Calu3 (cell line): ENCODE measurements at places on chromosomes 1 and 21.

DNA sequence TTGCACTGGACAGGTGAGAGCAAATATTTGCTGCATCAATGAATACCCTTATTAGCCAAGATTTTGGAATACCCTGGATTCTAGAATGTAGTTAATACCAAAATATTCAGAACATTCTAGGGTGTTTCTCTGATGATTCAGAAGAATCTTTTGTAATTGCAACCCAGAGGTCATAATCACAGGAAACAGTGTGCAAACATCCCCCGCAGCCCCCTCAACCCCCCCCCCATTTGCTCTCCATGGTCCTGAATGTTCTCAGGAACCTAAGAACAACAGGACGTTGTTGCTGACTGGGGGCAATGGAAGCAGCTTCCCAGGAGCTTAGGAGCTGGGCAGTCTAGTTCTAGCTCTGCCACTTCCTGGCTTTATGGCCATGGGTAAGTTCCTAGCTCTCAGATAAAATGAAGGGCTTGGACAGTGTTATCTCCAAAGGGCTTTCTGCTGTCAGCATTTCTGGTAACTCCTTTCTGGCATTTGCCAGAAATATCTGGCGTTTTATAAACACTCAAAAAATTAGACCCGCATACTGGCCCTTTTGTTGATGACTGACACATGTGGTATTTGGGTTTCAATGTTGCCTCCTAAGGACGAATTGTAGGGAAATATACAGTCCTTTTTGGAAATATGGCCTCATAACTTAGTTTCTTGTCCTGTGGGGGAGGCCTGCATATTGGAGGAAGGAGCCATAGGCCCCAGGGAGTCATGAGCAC, 178.6 kb downstream of the RRAGC start:
- no peaks in the 10 kb centered on the region for H3K4me1 ChIP-seq
- no peak for DNase-seq
- H3K27me3 ChIP-seq, result peaks cover 51% of the 10 kb centered on the region
- H3K27ac ChIP-seq, result no peak overlapping the region

GRCh38 chr1:15870421-15870820, 22.9 kb downstream of the SPEN start:
- no peak for DNase-seq
- H3K4me1 ChIP-seq, result peaks cover 10% of the 10 kb centered on the region
- H3K27ac ChIP-seq, result no peak overlapping the region
- H3K27me3 ChIP-seq, result no peaks in the 10 kb centered on the region
- peaks cover 8% of the 10 kb centered on the region for H3K36me3 ChIP-seq
- H3K4me3 ChIP-seq, result no peak overlapping the region

DNA sequence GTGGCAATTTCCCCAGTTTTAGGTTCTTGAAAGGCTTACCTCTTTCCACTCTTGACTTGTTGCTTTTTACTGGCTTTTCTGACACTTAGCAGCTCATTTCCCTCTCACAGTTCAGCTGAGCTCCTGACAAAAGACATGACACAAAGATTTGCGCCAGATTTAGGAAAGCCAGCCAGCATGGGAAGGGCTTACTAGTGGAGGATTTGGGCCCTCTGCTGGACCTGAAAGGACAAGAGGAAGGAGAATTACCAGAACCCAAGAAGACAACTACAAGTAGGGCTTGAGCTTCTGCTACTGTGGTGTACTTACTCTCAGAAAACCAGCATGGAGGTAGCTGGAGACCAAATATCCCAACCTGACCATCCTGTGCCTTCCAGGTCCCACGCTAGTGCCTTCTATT, 784.5 kb downstream of the BRINP3 start:
- DNase-seq, result no peak
- no peak overlapping the region for H3K27ac ChIP-seq
- H3K4me1 ChIP-seq, result peaks cover 7% of the 10 kb centered on the region
- H3K36me3 ChIP-seq, result no peaks in the 10 kb centered on the region
- no peak overlapping the region for H3K4me3 ChIP-seq

DNA sequence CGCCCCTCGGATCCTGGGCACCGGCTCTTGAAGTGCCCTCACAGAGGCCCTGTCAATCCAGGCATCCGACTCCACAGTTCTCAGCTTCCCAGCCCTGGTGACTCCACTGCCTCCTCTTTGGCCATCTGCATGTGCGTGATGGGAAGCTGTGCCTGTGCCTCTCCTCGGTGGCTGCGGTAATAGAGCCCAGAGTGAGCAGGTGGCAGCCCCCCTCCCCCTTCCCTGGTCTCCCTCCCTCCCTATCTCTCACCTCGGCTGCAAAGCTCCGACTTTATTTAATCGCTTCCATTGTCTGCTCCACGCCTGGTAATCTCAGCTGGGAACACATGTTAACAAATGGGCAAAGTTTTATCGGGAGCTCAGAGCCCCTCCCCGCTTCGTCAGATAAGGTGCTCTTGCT, 91.9 kb downstream of the IGSF21 start:
- H3K4me1 ChIP-seq, result no peaks in the 10 kb centered on the region
- H3K4me3 ChIP-seq, result no peak overlapping the region
- no peak for DNase-seq
- peaks cover 88% of the 10 kb centered on the region for H3K27me3 ChIP-seq
- H3K36me3 ChIP-seq, result no peaks in the 10 kb centered on the region

DNA sequence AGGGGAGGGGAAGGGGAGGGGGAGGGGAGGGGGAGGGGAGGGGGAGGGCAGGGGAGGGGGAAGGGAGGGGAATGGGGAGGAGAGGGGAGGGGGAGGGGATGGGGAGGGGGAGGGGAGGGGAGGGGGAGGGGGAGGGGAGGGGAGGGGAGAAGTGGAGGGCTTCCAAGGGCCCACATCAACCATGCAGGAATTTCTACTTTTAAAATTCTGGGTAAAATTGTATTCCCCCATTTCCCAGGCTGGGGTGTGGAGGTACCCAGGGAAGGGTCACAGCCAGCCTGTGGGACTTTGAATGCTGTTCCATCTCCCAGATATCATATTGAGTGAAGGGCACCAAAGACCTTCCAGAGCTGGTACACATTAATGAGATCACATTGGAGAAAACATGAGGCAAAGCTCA, 126.9 kb upstream of the ETS2 start:
- no peaks in the 10 kb centered on the region for H3K36me3 ChIP-seq
- H3K4me3 ChIP-seq, result no peak overlapping the region
